ENCODE measurements at places on chromosomes 1 and 21.

- DNase-seq, result no peak
These were observed 26.7 kb downstream of the ATG4C start for GRCh38 chr1:62810420-62811274.

DNA sequence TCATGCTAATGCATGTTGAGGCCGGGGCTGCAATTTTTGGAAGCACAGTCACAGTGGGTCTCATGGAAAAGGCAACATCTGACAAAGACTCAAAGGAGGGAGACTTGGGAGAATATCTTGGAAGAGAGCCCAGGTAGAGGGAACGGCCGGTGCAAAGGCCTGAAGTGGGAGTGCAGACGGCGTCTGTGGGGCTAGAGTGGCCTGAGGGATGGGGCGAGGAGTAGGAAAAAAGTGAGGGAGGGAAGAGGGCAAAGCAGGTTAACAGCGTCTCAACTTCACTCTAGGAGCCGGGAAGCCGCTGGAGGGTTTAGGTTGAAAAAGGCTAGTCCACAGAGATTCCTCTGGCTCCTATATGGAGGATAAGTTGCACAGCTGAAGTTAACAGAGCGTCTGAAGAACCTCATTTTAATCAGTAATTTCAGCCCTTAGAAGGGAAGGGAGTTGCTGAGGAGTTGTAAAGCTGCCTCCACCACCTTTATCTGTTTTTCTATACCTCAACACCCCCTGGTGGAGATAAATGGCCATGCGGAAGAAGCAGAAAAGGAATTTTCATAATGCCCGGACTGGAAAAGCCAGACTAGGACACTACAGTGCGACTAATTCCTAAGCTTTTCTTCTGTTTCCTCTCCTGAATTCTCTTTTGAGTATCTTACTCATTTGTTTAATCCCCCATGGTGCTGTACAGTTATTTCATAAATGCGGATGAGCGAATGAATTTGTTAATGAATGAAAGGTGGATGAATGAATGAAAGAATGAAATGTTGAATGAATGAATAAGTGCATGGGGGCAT lies 78.7 kb upstream of the ZNF281 start:
- DNase-seq, result peak; percentile 92

- peak; percentile 57 for DNase-seq
These were observed 22.8 kb upstream of the GPX7 start for GRCh38 chr1:52579415-52579814.

DNA sequence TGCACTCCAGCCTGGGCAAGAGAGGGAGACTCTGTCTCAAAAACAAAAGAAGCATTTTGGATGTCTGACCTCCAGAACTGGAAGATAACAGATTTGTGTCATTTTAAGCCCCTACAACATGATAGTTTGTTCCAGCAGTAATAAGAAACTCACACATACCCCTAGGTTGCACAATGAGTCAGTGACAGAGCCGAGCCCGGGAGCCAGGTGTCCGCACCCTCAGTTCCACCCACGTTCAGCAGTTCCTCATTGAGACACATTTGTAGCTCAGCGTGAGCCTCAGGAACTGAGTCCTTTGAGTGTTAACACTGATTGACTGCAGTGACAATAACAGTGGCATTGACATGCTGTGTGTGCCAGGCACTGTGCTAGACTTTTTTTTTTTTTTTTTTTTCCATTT lies 19.8 kb downstream of the LRRC38 start:
- no peak for DNase-seq

- no peak for DNase-seq
These were observed 10.6 kb downstream of the FMO1 start for GRCh38 chr1:171258943-171259342.

GRCh38 chr1:2345297-2346075 lies 45.9 kb downstream of the MORN1 start:
- DNase-seq, result no peak

GRCh38 chr21:46634966-46635323 lies 529 bp upstream of the PRMT2 start:
- DNase-seq, result peak; percentile 89

DNA sequence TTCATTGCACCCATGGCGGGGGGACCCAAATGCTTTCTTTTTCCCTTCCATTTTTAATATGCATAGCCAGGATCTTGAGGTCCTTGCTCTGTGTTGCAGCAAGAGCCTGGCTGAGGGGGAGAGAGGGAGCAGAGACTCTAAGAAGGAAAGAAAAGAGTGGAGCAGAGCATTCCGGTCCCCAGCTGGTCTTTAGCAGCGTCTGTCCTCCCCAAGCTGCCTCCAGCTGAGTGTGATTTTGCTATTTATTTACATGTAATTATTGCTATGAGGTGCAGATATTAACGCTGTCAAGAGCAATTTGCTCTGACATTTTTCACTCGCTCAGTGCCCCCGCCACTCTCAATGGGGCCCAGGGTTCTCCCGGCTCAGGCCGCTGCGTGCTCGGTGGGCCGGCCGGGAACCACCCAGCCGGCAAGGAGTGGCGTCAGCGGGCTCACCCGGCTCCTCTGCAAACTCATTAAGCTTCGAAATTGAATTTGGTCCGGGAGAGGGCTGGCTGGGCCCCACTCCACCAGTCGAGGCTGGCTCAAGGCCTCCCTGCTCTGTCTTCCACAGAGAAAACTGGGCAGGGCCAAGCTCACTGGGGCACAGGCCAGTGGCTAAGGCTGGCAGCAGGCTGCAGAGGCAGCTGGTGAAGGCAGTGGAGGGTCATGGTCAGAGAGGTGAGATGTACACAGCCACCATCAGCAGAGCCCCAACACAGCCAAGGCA lies 93.2 kb downstream of the PAX7 start:
- no peak for DNase-seq

- DNase-seq, result peak; percentile 94
These were observed at the start of gene IFI44 for GRCh38 chr1:78649628-78650027. Gene IFI44 (plus strand): TSS chr1:78649831. CDS start chr1:78650196, 365 bp downstream.

- peak; percentile 78 for DNase-seq
These were observed 17.1 kb downstream of the RGL1 start for GRCh38 chr1:183821889-183822611.

- DNase-seq, result no peak
These were observed 14.8 kb downstream of the MFSD2A start for GRCh38 chr1:39969531-39970270.

Data from adipocyte (in vitro differentiated cells).